ENCODE measurements at places on chromosomes 7 and 10.

GRCh38 chr10:113788604-113789083, 37.2 kb downstream of the PLEKHS1 start:
- peak; percentile 75 for DNase-seq

DNA sequence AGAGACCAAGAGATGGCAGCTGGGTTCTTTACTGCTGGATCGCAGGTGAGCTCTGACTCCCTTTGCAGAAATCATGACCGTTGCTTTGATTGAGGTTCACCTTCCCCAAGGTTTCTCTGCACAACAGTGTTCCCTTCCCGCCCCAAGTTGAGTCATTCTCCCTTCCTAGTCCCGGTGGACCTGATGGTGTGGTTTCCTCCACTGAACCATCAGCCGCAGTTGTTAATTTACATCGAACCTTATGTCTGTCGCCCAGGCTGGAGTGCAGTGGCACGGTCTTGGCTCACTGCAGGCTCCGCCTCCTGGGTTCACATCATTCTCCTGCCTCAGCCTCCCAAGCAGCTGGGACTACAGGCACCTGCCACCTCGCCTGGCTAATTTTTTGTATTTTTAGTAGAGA, 5.8 kb downstream of the ZSCAN25 start:
- DNase-seq: no peak

DNA sequence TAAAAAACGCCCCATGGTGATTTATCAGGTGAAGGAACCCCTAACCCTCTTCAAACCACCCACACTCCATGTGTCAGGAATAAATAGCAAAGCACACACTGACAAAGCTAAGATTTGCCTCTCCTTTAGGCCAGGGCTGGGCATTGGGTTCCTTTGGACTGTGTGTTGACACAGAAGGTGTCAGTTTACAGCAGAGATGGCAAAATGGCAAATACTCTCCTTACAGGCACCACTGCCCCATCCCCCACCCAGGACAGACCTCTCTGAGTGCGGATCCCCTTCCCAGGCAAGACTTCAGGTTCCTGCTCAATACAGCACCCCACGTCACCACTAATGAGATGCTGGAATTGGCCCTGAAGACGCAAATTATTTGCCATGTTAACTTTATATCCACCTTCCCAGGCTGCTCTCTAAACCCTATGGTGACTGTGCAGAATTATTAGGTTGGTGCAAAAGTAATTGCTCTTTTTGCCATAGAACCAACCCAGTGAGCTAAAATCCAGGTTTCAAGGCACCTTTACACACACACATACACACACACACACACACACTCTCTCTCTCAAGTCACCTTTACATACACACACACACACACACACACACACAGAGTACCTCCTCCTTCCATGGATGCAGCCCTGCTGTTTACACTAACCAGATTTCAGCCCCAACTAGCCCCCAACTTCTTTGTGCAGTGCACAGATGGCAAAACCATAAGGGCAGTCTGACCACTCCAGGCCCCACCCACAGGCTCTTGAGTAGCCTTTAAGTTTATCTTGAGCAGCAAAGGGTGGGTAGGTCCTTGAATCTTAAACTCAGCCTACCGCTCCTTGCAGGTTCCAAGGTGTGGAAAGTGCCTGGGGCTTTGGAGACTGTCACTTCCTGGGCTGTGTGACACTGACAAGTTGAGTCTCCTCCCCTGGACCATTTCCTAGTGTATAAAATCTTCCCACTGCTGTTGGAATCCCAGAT, 4.0 kb upstream of the ZCCHC24 start:
- DNase-seq: no peak

- no peak for DNase-seq
Observed at GRCh38 chr10:100621360-100622205, 85.8 kb downstream of the HIF1AN start.

- DNase-seq: no peak
Observed at GRCh38 chr10:43090188-43090587, 13.3 kb downstream of the RET start.

DNA sequence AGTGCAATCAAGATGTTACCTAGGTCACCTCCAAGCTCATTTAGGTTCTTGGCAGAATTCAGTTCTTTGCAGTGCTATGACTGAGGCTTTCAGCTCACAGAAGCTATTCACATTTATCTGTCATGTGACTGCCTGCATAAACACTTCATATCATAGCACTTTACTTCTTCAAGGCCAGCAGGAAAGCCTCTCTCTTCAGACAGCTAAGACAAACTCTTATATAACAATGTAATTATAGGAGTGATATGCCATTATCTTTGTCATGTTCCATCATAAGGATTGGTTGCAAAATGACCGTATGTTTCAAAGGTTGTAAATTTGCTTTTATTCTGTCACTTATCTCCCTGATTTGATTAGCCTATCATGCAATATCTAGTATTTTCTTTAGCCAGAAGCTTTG, 78.8 kb upstream of the TMEM196 start:
- no peak for DNase-seq

DNA sequence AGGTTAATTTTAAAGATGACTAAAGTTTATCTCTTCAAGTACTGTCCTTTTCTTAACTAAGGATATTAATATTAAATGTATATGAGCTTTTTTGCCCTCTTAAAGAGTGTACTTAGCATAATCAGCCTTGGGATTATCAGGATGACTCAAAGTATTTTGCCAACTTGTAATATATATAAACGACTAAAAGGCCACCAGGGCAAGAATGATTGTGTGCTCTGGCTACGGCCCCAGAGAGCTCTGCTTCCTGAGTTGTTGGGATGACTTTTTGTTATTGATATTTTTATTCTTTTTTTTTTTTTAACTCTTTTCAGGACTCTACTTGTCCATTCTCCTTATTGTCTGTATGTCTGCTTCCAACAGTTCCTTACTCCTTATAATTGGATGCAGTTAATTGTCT, 14.8 kb upstream of the CHRM2 start:
- no peak for DNase-seq

GRCh38 chr10:111984057-111984456, 199.5 kb downstream of the GPAM start:
- no peak for DNase-seq

DNA sequence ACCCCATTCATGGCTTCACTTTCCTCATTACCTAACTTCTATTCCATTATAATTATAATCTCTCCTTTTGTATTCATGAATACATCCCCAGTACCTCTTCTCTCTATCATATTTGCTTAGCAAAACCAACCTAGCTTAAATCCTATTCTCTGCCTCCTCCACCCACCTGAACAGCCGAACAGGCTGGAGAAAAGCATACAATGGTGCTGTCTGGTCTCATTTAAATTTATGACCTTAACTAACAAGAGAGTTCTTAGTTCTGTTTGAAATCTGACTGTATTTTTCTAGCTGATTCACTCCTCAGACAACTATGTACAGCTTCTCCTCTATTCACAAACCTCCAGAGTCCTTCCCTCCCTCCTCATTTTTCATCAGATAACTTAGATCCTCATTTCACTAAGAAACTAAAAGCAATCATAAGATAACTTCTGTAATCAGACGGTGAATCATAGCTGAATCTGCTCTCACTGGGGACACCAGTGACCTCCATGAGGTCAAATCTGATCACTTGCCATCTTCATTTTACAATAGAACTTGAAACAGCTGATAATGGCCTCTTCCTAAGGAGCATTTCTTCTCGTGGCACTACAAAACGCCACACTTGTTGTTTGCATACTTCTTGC, 233.9 kb upstream of the AOAH start:
- DNase-seq: no peak

- peak; percentile 78 for DNase-seq
Observed at GRCh38 chr10:63711867-63712716, 190.9 kb downstream of the REEP3 start.

DNA sequence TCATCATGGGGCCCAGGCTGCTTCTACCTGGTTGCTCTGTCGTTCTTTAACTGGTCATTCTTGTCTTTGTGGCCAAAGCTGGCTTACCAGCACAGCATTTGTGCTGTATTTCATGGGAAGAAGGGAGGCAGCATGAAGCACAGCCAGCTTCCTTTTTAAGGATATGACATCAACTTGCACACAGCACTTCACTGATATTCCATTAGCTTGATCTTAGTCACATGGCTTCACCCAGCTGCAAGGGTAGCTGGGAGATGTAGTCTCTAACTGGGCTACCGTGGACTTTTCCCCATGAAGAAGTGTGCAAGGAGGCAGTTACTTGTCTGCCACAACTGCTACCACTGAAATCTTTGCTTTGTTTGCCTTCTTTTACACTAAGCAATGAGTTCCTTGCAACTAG, 525.2 kb downstream of the LRMDA start:
- DNase-seq: no peak

DNA sequence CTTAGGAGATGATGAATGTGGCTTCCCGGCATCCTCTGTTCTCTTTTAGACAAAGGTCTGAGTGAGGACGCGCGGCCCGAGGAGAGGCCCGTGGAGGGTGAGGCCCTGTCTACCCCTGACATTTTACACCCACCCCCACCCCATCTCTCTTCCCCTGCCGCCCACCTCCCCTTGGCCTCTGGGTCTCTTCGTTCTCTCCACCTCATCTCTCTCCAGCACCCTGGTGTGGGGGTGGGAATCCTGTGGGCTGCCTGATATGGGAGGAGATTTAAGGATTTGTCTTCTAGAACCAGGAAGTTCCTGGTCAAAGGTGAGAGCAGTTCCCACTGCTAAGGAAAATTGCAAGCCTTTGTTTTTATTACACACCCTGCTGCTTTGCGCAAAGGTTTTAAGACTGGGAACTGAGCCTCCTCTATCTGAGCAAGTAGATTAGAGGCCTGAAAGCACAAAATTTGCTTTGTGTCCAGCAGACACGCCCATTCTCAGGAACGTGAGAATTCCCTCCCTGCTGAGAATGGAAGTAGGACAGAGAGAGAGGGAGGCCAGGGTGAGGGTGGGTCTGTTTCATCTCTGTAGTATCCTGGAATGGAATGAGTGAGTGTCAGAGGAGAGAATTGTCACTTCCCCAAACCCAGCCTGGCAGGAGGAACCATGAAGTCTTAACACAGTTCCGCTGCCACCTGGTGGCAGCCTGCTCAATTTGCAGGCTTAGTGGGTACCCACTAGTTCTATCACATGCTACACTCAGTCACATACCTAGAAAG, 91.2 kb downstream of the GTF2IRD1 start:
- DNase-seq: no peak

GRCh38 chr10:78408671-78409472, 375.2 kb downstream of the RPS24 start:
- no peak for DNase-seq

DNA sequence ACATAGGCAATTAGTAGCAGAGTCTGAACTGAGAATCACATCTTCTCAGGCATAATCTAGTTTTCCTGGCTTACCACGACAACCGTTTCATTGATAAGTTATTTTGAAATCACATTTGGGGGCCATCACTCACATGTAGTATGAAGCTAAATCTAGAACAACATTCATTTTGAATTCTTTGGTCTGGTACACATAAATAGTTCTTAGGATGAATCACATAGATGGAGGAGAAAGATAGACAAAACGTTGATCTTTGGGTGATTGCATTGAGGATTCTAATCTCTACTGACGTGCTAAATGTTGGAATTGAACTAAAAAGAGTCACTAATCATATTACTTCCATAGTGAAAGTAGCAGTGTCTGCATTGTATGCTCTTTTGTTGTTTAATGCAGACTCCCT, 1022.6 kb downstream of the LRMDA start:
- DNase-seq: no peak

GRCh38 chr10:100216006-100216405, 13.4 kb downstream of the CHUK start:
- DNase-seq: no peak

DNA sequence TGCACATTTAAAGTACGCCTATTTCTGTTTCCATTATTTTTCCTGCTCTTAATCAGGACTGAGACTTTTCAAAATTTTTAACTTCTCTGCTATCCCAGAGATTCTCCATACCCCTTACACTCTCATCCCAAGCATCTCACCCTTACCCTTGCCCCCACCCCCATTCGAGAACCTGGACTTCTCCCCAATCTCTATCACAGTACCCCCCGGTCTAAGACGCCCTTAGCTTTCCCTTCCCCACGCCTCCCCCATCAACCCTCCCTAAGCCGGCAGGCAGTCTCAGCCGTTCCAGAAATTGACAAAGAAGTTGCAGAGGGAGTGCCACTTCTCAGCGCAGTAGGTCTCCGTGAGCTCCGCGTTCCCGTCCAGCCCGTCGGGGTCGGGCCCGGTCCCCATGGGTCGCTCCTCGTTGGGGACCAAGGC, 1.4 kb downstream of the FGFBP3 start:
- DNase-seq: no peak

DNA sequence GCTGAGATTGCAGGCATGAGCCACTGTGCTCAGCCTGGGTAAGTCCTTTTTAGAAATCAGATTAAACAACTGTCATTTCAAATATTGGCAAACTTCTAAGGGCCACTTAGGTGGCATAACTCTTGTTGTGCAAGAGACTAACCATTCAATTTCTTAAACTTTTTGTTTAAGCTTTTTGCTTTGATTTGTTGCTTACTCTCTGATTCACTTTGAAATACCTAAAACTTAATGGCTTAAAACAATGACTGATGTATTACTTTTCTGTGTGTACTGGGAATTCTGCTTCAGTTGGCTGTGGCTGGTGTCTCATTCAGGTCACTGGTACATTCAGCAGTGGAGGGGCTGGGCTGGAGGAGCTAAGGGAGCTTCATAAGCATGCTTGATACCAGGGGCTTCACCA, 28.9 kb downstream of the ZNF25 start:
- DNase-seq: no peak

GRCh38 chr10:110203500-110204455, 3.6 kb upstream of the MXI1 start:
- DNase-seq: no peak

GRCh38 chr7:52705768-52706167, 329.7 kb upstream of the POM121L12 start:
- no peak for DNase-seq

DNA sequence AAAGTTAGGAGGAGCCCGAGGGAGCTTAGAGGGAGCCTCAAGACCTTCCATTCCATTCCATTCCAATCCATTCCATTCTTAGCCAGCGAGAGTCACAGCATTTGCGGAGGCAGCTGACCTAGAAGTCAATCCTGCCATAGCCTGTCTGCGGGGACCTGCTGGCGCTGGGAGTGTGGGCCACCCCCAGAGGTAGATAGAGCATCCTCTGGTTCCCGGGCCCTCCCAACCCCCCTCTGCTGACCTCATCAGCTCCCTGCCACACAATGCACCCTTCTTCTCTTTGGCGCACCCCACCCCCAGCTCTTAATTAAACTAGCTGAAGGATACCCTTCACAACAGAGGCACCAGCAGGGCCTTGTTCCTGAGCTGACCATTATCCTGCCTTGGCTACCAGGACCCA, 152.5 kb upstream of the ZMIZ1 start:
- DNase-seq: no peak

DNA sequence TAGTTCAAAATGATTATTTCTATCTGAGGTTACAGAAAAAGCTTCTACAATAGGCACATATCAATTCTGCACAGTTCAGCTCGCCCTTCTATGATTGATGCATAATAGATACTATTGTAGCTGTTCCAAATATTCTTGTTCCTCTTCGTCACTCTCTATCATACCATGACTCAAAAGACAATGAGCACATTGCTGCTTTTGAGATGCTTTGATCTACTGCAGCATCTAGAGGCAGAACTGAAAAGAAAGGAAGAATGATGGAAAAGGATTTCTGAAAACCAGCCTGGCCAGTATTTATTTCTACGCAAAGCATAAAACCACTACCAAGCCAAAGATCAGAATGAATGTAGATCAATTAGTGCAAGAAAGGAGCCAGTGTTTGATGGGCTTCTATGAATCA, 59.3 kb upstream of the PLXDC2 start:
- no peak for DNase-seq

- no peak for DNase-seq
Observed at GRCh38 chr10:72814099-72814790, 79.3 kb upstream of the OIT3 start.

- no peak for DNase-seq
Observed at GRCh38 chr7:105905910-105906568, 29.6 kb upstream of the ATXN7L1 start.

GRCh38 chr7:43163885-43164284, 51.4 kb downstream of the HECW1 start:
- no peak for DNase-seq

All from brain pericyte (primary cell).